Activated T-helper 17 cell treated with anti-CD3 and anti-CD28 coated beads, Interleukin-2, amount 50 U/mL, for 72 hours (primary cell): ENCODE measurements at places on chromosomes 3 and 15. TPM values are rescaled to one million over a fixed set of nuclear protein-coding genes. Genes with fewer than 3 reads are reported as not detected.

SLC30A4 gene
- total RNA-seq: 2.1 TPM

SATB1 gene
- total RNA-seq: 494 TPM

LYSMD4 gene
- total RNA-seq: 3.7 TPM

SRGAP3 gene
- 3.9 TPM for total RNA-seq

DNA sequence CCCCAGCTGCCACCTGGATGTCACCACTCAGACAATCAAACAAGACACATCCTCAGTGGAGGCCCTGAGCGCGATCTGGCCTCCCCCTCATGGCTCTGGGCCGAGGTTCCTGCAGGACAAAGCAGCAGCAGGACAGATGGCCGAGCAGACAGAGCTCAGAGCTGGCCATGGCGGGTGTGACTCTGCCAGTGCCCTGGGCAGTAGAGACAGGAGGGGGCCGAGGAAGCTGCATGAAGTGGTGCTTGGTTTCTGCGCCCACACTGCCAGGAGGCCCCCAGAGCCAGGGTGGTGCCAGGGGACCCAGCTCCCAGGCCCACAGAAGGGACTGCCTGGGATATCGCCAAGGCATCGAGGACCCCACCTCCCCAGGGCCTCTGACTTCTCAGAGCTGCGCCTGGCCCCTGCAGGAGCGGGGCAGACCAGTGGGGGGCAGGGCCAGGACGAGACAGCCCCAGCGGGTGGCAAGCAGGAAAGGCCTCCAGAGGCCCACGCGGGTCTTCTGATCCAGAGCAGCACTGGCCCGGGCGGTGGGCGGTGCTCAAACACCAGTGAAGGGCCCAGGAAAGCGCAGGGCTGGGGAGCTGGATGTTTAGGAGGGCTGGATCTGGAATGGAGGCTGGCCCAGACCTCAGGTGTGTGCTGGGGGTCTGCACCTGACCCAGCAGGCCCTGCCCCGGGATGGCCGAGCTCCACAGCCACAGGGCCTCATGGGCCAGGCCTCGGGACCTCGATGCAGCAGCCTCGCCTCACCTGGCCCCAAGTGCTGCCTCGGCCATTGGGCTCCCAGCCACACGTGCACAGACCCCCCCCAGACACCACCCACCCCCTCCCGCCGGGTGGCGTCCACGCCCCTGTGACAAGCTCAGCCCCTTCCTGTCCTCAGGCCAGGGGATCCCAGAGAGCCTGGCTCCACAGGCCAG, 76.0 kb downstream of the GOLGA8G start:
- H3K27ac ChIP-seq: no peak overlapping the region
- H3K27me3 ChIP-seq: peaks cover 24% of the 10 kb centered on the region
- no peak for ATAC-seq
- no peaks in the 10 kb centered on the region for H3K4me1 ChIP-seq
- no peaks in the 10 kb centered on the region for H3K36me3 ChIP-seq
- H3K4me3 ChIP-seq: no peak overlapping the region

- ATAC-seq: no peak
- H3K4me3 ChIP-seq: no peak overlapping the region
- H3K27ac ChIP-seq: no peak overlapping the region
- H3K36me3 ChIP-seq: no peaks in the 10 kb centered on the region
- H3K4me1 ChIP-seq: no peaks in the 10 kb centered on the region
- H3K27me3 ChIP-seq: peaks cover 13% of the 10 kb centered on the region
Measured at GRCh38 chr3:14047841-14048240, 76.8 kb downstream of the CHCHD4 start.

- H3K4me1 ChIP-seq: peaks cover 8% of the 10 kb centered on the region
- no peak for ATAC-seq
- no peak overlapping the region for H3K4me3 ChIP-seq
- no peaks in the 10 kb centered on the region for H3K27me3 ChIP-seq
Measured at GRCh38 chr3:52432691-52433141, 12.2 kb downstream of the SEMA3G start.

DNA sequence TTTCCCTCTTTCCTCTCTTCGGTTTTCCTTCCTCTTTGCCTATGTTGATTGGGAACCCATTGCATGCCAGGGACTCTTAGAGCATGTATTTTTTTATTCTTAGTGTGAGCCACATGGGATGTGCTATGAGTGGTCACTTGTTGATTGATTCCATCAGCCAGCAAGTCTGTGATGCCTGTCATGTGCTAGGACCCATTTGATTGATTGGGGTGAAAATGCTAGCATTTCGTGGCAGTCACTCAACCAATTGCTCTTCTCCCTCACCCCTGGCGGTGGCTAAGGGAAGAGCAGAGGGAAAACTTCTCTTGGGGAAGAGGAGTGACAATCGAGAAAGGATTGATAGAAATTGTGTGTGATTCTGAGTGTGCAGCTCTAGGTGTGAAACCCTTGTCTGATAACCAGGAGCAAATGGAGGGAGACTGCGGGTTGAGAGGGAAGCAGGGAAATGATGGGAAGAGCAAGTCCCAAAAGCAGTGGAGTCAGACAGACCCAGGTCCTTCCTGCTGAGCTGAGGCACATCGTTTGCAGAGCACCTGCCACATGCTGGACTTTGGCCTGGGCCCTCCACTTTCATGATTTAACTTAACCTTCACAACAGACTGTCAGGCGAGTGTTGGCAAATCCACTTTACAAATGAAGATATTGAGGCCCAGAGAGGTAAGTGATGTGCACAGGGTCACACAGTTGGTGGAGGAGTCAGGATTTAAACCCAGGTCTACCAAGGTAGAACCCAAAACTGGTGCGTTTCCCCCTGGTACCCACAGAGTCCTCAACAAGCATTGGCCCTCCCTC, 40.0 kb downstream of the SLC6A11 start:
- no peaks in the 10 kb centered on the region for H3K36me3 ChIP-seq
- H3K4me1 ChIP-seq: no peaks in the 10 kb centered on the region
- peaks cover 36% of the 10 kb centered on the region for H3K27me3 ChIP-seq
- no peak overlapping the region for H3K27ac ChIP-seq

DNA sequence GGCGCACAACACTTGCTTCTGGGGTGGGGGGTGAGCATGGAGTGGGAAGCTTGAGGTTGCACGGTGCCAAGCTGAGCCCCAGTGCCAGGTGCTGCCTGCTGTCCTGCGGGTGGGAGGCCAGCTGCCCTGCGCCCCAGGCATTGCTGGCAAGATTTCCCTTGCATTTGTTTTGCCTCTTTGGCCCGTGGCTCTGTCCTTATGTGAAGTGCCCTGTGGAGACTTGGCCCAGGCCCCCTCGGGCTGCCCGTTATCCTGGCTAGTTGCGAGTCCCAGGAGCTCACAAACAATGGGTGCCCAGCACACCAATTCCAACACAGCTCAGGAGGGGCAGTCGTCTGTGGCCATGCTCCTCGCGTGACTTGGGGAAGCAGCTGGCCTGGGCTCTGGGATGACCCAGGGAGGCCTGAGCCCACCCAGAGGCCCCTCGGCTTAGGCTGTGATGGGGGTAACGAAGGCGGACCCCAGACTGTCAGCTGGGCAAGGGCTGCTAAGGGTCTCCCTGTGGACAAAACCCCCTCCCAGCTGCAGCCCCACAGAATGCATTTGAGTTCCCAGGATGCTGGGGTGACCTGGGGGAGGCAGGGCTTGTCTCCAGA, 5.9 kb downstream of the C3orf22 start:
- no peak overlapping the region for H3K4me3 ChIP-seq
- no peaks in the 10 kb centered on the region for H3K4me1 ChIP-seq
- H3K27me3 ChIP-seq: peaks cover 11% of the 10 kb centered on the region
- no peak for ATAC-seq
- no peak overlapping the region for H3K27ac ChIP-seq
- no peaks in the 10 kb centered on the region for H3K36me3 ChIP-seq

DNA sequence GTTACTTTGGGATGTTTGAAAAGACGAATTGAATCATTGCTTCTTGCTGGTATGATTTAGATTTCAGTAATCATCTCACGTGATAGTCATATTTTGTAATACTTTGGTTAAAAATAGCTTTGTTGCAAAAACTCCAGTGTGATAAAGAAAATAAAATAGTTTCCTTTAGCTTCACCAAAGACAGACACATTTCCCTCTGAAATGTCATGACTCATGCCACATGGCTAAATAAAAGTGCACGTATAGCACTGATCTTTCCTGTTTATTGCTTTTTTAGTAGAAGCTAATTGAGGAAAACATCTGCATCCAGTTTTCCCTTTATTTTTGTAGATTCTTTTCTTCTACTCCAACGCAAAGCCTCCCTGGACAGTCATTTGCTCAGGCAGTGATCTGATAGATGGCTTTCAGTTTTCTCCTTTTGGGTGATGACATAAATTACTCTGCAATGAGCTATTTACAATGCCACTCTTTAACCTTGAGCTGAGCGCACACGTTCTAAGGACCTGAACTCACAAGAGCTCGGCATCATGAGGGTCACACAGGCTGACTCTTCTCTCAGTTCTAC, 84.9 kb downstream of the ARNT2 start:
- no peaks in the 10 kb centered on the region for H3K36me3 ChIP-seq
- ATAC-seq: no peak
- no peaks in the 10 kb centered on the region for H3K4me1 ChIP-seq
- H3K4me3 ChIP-seq: no peak overlapping the region
- peaks cover 22% of the 10 kb centered on the region for H3K27me3 ChIP-seq

- no peak for ATAC-seq
- peaks cover 24% of the 10 kb centered on the region for H3K4me1 ChIP-seq
- no peaks in the 10 kb centered on the region for H3K27me3 ChIP-seq
- no peak overlapping the region for H3K27ac ChIP-seq
- H3K36me3 ChIP-seq: peaks cover 19% of the 10 kb centered on the region
Measured at GRCh38 chr15:90205886-90206285, 4.8 kb downstream of the SEMA4B start.

GRCh38 chr15:63072809-63073277, 30.3 kb downstream of the TPM1 start:
- no peak overlapping the region for H3K4me3 ChIP-seq
- no peaks in the 10 kb centered on the region for H3K27me3 ChIP-seq
- H3K4me1 ChIP-seq: no peaks in the 10 kb centered on the region
- no peak for ATAC-seq
- no peak overlapping the region for H3K27ac ChIP-seq

GRCh38 chr15:76903251-76903681, 1.9 kb downstream of the SCAPER start:
- H3K27ac ChIP-seq: peak overlapping the region; percentile 91
- peaks cover 15% of the 10 kb centered on the region for H3K4me1 ChIP-seq
- no peaks in the 10 kb centered on the region for H3K36me3 ChIP-seq
- peak overlapping the region; percentile 92 for H3K4me3 ChIP-seq

DNA sequence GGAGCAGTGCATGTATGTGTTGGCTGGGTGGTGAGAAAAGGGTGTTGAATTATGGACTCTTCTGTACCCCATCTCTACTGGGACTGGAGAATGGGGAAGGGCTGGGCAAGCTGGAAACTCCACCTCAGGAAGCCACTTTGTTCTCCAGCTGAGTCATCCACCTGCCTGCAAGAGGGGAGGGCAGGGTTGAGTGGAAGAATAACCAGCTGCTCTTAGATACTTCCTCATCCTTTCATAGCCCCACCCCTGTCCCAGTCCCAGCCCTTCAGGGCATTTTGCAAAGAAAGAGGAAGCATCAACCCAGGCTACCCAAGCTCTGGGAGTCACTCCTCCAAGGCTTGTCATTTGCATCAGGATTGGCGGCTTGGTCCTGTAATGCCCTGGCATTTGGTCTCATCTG, 33.1 kb downstream of the RAB11A start:
- H3K4me1 ChIP-seq: peaks cover 9% of the 10 kb centered on the region
- no peaks in the 10 kb centered on the region for H3K27me3 ChIP-seq

DNA sequence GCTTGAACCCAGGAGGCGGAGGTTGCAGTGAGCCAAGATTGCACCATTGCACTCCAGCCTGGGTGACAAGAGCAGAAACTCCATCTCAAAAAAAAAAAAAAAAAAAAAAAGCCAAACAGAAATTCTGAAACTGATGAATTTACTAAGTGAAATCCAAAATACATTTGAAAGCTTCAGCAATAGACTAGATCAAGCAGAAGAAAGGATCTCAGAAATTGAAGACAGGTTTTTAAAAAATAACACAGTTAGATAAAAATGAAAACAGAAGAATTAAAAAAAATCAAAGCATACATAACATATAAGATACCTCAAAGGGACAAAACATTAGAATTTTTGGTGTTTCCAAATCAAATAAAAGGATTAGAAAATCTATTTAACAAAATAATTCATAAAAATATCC, 114.4 kb downstream of the TP63 start:
- H3K27me3 ChIP-seq: no peaks in the 10 kb centered on the region
- no peak overlapping the region for H3K27ac ChIP-seq
- H3K4me3 ChIP-seq: no peak overlapping the region
- no peaks in the 10 kb centered on the region for H3K4me1 ChIP-seq

DNA sequence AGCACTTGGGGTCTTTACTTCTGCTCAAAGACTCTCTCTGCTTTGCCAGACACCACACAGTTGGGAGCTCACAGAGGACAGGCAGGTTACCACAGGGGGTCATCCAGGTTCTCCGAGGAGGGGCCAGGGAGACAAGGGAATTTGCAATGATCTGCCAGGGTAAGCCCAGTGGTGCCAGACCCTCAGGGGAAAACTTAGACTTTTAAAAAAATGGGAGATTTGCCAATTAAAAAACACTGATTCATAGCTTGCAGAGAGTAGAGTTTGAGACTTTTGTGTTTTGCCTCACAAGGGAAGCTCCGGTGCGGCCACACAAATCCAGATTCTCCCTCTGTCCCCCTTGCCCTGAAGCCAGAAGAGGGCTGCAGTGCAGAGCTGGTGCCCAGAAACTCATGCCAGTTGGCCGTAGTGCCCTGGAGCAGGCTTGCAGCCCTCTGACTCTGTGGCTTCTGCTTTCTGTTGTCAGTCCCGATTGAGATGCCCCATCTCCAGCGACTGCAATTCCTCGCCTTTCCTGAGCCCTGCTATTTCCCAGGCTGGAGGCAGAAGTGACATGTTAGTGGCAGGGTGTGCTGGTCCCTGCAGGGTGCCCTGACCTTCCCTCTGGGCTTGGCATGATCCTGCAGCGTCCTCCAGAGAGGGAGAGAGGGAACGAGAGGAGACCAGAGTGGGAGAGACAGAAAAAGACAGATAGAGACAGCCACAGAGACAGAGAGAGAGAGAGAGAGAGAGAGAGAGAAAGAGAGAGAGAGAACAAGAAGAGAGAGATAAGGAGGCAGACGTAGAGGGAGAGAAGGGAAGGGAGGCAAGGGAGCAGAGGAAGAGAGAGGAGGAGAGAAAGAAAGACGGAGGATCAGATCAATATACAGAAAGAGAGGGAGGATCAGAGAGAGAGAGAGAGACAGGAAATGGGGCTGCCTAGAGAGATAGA, 46.0 kb downstream of the RHCG start:
- no peak overlapping the region for H3K27ac ChIP-seq
- H3K4me1 ChIP-seq: no peaks in the 10 kb centered on the region
- peaks cover 41% of the 10 kb centered on the region for H3K27me3 ChIP-seq
- no peak overlapping the region for H3K4me3 ChIP-seq
- no peak for ATAC-seq

DNA sequence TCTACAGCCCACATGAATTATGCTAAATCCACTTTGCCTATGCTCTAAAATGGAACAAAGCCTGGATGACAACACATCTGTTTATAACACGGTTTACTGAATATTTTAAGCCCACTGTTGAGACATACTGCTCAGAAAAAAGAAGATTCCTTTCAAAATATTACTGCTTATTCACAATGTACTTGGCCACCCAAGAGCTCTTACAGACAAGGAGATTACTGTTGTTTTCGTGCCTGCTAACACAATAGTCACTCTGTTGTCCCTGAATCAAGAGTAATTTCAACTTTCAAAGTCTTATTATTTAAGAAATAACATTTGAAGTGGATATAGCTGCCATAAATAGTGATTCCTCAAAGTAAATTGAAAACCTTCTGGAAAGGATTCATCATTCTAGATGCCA, 70.9 kb downstream of the ANKRD28 start:
- no peaks in the 10 kb centered on the region for H3K27me3 ChIP-seq
- H3K4me1 ChIP-seq: peaks cover 17% of the 10 kb centered on the region
- no peak overlapping the region for H3K4me3 ChIP-seq
- no peak for ATAC-seq
- H3K27ac ChIP-seq: no peak overlapping the region
